IMR-90 (cell line): ENCODE measurements at places on chromosomes 2 and 18. TPM values are rescaled to one million over a fixed set of nuclear protein-coding genes. Genes with fewer than 3 reads are reported as not detected.

Gene SLC38A11
- total RNA-seq, result under 0.01 and 0.18 TPM in 2 replicates

Gene ASAP2
- 19.7 and 26.9 TPM in 2 replicates for total RNA-seq

Gene PTMA
- 380 and 776 TPM in 2 replicates for total RNA-seq

Gene SPEG
- 6.8 and 7.8 TPM in 2 replicates for total RNA-seq

Gene PROC
- total RNA-seq, result 0.28 TPM in 1 of 2 replicates, not detected in the other

Gene ORMDL1
- 35.8 and 39.2 TPM in 2 replicates for total RNA-seq

Gene CTDP1
- 17.5 and 17.6 TPM in 2 replicates for total RNA-seq

Gene REG1B
- total RNA-seq, result not detected in 2 replicates

Gene BOK
- total RNA-seq, result 13.3 and 15.8 TPM in 2 replicates

Gene CIB4
- total RNA-seq, result not detected in 2 replicates

Gene ATG4B
- total RNA-seq, result 102 and 146 TPM in 2 replicates

Gene NMUR1
- not detected in 2 replicates for total RNA-seq

Gene ANKRD30BL
- total RNA-seq, result not detected in 2 replicates

Gene IGFBP5
- 392 and 433 TPM in 2 replicates for total RNA-seq

Gene LMAN1
- total RNA-seq, result 213 and 262 TPM in 2 replicates

Gene DNER
- total RNA-seq, result under 0.01 TPM in 2 replicates

Gene NCKAP5
- total RNA-seq, result 3.9 and 5.3 TPM in 2 replicates

Gene CGREF1
- total RNA-seq, result 0.28 and 0.54 TPM in 2 replicates

Gene CRACDL
- total RNA-seq, result not detected in 2 replicates

Gene DYSF
- total RNA-seq, result under 0.01 and 0.18 TPM in 2 replicates

Gene FOXD4L1
- total RNA-seq, result not detected in 2 replicates

Gene CPLX4
- total RNA-seq, result not detected in 2 replicates

Gene C2orf66
- not detected in 2 replicates for total RNA-seq

Gene TNFRSF11A
- total RNA-seq, result under 0.01 TPM in 1 of 2 replicates, not detected in the other

Gene KCNG2
- total RNA-seq, result not detected in 2 replicates

Gene WDPCP
- 7.8 and 10.2 TPM in 2 replicates for total RNA-seq

Gene GALR1
- total RNA-seq, result not detected in 2 replicates

Gene TNFAIP6
- total RNA-seq, result 2.2 and 2.9 TPM in 2 replicates

Gene CCDC85A
- 2.2 and 2.8 TPM in 2 replicates for total RNA-seq

Gene SNRNP27
- 8.8 and 36.1 TPM in 2 replicates for total RNA-seq

Gene CDH7
- not detected in 2 replicates for total RNA-seq

Gene DSG1
- not detected in 2 replicates for total RNA-seq

Gene PRKAG3
- total RNA-seq, result not detected in 2 replicates

Gene KCNG3
- total RNA-seq, result under 0.01 TPM in 1 of 2 replicates, not detected in the other

Gene KLF7
- 25.3 and 28.5 TPM in 2 replicates for total RNA-seq

Gene FABP1
- not detected in 2 replicates for total RNA-seq

Gene KCNJ3
- total RNA-seq, result not detected in 2 replicates

Gene ASB3
- 36.2 and 39.2 TPM in 2 replicates for total RNA-seq

Gene FSHR
- not detected in 2 replicates for total RNA-seq

Gene C1D
- total RNA-seq, result 2.7 and 13.6 TPM in 2 replicates

Gene LAMA1
- total RNA-seq, result 10.9 and 11.4 TPM in 2 replicates

Gene AGXT
- total RNA-seq, result not detected in 2 replicates

Gene SPDYA
- total RNA-seq, result not detected in 2 replicates

Gene RIT2
- total RNA-seq, result not detected in 2 replicates

Gene BARD1
- 30.6 and 34.6 TPM in 2 replicates for total RNA-seq

Gene FECH
- total RNA-seq, result 29.2 and 52.2 TPM in 2 replicates

Gene VWC2L
- not detected in 2 replicates for total RNA-seq

Gene DOK6
- 2.7 and 3.9 TPM in 2 replicates for total RNA-seq

Gene LIPG
- under 0.01 TPM in 1 of 2 replicates, not detected in the other for total RNA-seq

Gene ABCB11
- not detected in 2 replicates for total RNA-seq

Gene RETREG2
- total RNA-seq, result 39.2 and 51.1 TPM in 2 replicates

Gene IL36B
- not detected in 2 replicates for total RNA-seq

Gene ACSL3
- 84.2 and 96.4 TPM in 2 replicates for total RNA-seq

Gene TDRD15
- total RNA-seq, result not detected in 2 replicates

Gene TMEM163
- not detected in 2 replicates for total RNA-seq

Gene RAX
- total RNA-seq, result not detected in 2 replicates
